Fibroblast of villous mesenchyme (primary cell): ENCODE measurements at places on chromosomes 16 and 17.

DNA sequence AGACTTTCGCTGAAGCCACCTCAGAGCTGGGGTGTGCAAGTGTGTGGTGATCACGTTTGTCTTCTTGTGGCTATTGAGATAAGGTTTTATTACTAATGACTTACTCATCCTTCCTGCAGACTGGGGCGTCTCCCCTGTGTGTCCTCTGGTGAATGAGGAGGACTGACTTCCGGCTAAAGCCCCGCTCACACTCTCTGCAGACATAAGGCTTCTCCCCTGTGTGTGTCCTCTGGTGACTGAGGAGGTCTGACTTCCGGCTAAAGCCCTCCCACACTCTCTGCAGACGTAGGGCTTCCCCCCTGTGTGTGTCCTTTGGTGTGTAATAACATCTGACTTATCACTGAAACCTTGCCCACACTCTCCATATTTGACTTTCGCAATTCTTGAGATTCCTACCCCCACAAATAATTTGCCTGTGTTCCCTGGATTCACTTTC, 19.4 kb downstream of the PRDM7 start:
- peak; percentile 80 for DNase-seq

- DNase-seq, result no peak
Measured at GRCh38 chr17:10197721-10198508, 491 bp downstream of the GAS7 start.

- peak; percentile 92 for DNase-seq
Measured at GRCh38 chr17:7686222-7687071, 843 bp downstream of the TP53 start.

DNA sequence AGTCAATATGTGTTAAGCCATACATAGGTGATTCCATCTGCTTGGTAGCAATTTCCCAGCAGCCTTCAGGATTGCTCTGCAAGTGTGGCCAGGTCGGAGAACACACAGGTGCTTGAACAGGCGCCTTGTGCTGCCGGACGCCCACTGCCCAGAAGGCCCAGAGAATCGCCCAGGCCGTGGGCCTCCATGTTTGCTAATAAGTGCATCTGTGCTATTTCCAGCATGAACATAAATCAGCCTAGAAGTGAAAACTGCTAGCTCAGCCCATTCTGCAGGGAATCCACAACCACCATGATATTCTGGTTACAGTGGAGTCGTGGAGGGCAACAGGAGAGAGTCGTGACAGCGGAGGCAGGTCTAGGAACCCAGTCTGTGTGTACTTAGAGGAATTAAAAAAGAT, 78.1 kb downstream of the ZFHX3 start:
- DNase-seq, result no peak

DNA sequence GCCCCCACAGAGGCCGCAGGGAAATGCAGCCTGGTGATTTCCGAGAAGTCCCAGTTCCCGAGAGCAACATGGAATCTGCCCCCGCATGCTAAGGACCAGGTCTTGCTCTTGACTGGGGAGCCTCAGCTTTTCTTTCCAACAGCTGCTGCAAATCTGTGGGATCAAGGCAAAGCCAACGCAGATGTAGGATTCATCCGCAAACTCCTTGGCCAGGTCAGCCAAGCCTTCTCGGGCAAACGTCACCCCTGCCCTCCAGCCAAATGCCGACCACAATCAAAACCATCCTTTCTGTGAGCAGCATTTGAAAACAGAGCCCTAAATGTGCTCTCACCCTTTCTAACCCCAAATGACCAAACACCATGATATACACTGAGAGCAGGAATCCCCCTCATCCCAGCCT, 54.0 kb downstream of the MRM3 start:
- DNase-seq, result peak; percentile 89

DNA sequence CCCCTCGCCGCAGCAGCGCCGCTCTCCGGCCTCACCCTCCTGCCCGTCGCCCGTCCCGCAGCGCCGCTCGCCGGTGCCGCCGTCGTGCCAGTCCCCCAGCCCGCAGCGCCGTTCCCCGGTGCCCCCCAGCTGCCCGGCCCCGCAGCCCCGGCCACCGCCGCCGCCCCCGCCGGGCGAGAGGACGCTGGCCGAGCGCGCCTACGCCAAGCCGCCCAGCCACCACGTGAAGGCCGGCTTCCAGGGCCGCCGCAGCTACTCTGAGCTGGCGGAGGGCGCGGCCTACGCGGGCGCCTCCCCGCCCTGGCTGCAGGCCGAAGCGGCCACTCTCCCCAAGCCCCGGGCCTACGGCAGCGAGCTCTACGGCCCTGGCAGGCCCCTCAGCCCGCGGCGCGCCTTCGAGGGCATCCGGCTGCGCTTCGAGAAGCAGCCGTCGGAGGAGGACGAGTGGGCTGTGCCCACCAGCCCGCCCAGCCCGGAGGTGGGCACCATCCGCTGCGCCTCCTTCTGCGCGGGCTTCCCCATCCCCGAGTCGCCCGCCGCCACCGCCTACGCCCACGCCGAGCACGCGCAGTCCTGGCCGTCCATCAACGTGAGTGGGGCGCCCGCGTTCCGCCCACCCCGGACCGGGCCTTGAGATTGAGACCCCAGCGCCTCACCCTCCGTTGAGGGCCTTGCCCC, 15.0 kb downstream of the TBKBP1 start:
- DNase-seq, result peak; percentile 25

GRCh38 chr17:81419886-81420768, 24.9 kb downstream of the BAHCC1 start:
- peak; percentile 57 for DNase-seq

- no peak for DNase-seq
Measured at GRCh38 chr17:50608700-50609379, 25.8 kb upstream of the ABCC3 start.

DNA sequence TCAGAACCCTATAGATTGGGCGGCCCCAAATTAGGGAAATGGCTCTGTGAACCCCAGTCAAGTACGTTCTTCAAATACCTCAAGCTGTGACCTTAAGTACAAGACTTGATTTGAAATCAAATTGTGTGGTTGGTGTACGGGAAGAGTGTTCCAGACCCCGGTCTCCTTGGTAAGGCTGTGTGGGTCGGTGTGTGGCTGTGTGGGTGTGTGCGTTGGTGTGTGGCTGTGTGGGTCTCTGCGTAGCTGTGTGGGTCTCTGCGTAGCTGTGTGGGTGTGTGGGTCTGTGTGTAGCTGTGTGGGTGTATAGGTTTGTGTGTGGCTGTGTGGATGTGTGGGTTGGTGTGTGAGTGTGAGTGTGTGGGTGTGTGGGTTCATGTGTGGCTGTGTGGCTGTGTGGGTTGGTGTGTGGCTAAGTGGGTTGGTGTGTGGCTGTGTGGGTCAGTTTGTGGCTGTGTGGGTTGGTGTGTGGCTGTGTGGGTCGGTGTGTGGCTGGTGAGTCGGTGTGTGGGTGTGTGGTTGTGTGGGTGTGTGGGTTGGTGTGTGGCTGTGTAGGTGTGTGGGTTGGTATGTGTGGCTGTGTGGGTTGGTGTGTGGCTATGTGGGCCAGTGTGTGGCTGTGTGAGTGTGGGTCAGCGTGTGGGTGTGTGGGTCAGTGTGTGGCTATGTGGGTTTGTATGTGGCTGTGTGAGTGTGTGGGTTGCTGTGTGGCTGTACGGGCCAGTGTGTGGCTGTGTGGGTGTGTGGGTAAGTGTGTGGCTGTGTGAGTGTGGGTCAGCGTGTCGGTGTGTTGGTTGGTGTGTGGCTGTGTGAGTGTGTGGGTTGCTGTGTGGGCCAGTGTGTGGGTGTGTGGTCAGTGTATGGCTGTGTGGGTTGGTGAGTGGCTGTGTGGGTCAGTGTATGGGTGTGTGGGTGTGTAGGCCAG, 238.7 kb upstream of the ZFHX3 start:
- DNase-seq, result no peak

- DNase-seq, result no peak
Measured at GRCh38 chr17:56158344-56158743, 5.1 kb downstream of the ANKFN1 start.

DNA sequence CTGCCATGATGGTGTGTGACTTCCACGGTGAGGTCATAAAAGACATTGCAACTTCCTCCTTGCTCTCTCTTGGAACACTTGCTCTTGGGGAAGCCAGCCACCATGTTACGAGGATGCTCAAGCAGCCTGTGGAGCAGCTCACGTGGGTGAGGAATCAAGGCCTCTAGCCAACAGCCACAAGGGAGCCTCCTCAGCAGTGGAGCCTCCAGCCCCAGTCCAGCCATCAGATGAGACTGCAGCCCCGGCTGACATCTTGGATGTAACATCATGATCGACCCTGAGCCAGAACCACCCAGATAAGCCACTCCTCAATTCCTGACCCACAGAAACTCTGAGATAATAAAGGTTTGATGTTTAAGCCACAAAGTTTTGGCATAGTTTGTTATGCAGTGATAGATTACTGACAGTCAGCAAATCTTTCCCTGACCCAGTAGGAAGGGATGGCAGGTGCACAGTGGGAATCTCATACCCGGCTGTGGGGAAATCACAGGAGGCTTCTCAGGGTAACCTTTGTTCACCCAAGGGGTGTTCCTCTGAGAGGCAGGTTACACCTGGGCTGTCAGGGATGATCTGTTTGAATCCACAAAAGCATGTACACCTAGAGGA, 23.3 kb upstream of the GINS2 start:
- no peak for DNase-seq
